ENCODE measurements at places on chromosomes 7 and 10. TPM values are rescaled to one million over a fixed set of nuclear protein-coding genes. Genes with fewer than 3 reads are reported as not detected.
A peak's percentile ranks its signal among the peaks of the same experiment; 100 is the strongest.

The MCM10 gene
- total RNA-seq = 86.2 TPM

The ZNF777 gene
- total RNA-seq = 13.3 TPM

GRCh38 chr7:27123477-27124053 lies 7.0 kb downstream of the HOXA4 start:
- DNase-seq = no peak

GRCh38 chr10:22308390-22308789 lies 7.8 kb upstream of the COMMD3 start:
- peak; percentile 60 for DNase-seq

- no peak for DNase-seq
These were observed 1137.8 kb upstream of the C7orf33 start for GRCh38 chr7:147452816-147453215.

- no peak for DNase-seq
These were observed 255.3 kb downstream of the ZMYND11 start for GRCh38 chr10:390449-391100.
